Stimulated activated CD8-positive, alpha-beta memory T cell treated with anti-CD3 and anti-CD28 coated beads, Interleukin-4, amount 100 ng/mL, for 1 hour (primary cell): ENCODE measurements at places on chromosomes 6 and 20.

DNA sequence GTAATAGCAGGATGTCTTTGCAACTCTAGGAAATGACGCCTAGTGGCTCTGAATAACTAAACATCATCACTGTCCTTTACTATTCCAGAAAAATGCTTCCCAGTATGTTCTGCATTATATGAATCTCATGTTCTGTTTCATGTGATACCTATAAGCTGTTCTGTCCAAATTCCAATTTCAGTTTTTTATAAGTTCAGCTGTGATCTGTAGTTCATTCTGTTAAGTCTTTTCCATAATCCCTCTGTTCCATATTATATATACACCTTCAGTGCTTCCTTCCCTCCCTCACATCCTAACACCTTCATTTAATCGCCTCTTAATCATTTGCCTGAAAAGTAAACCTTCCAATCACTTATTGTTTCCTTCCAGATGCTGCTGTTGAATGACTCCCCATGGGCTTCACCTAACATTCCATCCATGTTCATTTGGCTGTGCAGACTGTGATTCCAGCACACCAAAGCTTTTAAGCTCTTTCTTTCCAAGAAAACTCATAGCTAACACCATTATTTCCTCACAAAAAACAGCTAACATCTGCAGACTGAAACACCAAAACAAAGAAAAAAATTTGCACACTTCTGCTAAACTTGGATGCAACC, 18.6 kb downstream of the HMGCLL1 start:
- no peak for DNase-seq

- DNase-seq, result no peak
These were observed 33.2 kb upstream of the TAF8 start for GRCh38 chr6:42017021-42017643.

DNA sequence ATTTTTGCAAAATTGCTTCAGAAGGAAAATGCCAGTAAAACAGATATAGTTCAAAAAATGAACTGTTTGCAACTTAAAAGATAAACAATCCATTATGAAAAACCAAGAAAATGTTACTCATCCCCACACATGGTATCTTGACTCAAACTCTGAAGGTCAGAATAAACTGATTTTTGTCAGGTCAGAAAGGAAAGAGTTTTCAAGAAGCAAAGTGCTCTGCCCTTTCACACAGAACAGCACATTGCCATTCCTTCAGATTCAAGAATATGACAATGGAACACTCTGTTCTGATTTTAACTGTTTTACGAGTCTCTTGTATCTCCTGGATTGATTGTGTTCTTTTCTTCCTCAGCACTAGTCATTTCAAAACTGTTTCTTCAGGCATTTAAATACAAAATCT, 33.8 kb upstream of the NT5E start:
- no peak for DNase-seq

DNA sequence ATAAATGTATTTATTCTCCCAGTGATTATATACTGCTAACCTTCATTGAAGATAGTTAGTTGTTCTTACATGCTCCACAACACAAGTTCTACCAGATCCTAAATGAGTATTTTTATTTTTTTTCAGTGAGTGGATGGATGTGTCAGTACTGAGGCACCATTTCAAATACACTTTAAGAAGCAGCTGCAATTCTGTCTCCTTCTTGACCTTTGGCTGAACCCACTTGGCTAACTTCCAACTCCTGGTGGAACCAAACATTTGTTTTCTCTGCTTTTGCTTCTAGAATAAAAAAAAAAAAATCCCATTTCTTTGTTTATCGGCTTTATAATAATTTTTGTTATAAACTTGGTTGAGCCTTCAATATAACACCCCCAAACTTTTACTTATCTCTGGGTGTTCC, 458.3 kb upstream of the MAP3K7 start:
- no peak for DNase-seq

DNA sequence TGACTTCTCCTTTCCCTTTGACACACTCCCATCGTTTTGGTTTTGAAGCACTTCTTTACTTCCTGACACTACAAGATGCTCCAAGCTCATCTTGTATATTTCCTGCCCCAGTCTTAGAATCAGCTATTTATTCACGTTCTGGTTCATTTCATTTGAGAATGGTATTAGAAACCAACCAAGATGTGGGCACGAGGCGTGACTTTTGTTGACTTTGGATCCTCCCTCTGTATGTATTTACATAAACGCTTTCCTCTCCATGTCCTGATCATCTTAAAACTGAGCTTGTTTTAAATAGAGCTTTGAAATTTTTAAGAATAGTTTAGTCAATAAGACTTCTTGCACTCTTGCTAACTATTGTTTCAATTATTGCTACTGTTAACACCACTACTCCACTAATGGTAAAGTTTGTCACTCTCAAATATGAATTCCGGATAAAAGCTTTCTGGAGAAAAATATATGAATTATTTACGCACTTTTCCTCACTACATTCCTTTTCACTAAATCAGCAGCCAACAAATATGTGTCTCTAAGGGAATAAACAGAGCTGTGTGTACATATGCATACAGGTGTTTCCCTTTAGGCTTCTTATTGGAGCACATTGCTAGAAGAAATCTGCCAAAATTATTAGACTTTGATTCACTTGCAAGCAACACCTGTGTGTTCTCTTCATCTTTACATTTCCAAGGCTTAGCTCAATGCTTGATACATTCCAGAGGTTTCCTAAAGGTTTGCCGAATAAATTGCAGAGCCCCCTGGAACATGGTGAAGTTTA, 77.3 kb upstream of the TMEM244 start:
- no peak for DNase-seq

GRCh38 chr6:39446909-39447308, 124.4 kb upstream of the KCNK16 start:
- DNase-seq, result no peak

DNA sequence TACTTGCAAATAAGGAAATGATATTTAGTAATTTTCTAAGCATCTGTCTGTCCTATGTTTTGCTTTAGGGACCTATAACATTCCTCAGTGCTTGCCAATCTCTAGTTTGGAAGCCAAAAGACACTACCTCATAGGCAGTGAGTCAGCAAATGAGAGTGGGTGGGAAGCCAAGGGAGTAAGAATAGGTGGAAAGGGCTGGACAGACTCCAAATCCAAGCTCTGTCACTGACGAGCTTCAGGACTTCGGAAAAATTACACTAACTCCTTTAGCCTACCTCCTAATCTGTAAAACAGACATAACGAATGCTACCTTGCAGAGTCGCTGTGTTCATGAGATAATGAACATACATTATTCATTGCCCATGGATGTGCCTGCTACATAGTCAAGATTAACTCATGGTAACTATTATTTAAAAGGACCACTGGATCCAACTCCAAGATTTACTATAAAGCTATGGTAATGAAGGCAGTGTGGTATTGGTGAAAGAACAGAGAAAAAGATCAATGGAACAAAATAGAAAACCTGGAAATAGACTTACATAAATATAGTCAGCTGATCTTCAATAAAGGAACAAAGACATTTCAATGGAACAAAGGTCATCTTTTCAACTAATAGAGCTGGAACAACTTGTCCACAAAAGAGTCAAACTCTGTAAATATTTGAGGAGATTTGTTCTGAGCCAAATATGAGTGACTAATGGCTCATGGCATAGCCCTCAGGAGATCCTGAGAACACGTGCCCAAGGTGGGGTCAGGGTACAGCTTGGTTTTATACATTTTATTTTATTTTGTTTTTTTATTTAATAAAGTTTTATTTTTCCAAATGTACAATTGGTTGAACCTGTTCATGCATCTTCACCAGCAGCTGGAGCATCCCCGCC, 64.1 kb downstream of the FAM50B start:
- no peak for DNase-seq

DNA sequence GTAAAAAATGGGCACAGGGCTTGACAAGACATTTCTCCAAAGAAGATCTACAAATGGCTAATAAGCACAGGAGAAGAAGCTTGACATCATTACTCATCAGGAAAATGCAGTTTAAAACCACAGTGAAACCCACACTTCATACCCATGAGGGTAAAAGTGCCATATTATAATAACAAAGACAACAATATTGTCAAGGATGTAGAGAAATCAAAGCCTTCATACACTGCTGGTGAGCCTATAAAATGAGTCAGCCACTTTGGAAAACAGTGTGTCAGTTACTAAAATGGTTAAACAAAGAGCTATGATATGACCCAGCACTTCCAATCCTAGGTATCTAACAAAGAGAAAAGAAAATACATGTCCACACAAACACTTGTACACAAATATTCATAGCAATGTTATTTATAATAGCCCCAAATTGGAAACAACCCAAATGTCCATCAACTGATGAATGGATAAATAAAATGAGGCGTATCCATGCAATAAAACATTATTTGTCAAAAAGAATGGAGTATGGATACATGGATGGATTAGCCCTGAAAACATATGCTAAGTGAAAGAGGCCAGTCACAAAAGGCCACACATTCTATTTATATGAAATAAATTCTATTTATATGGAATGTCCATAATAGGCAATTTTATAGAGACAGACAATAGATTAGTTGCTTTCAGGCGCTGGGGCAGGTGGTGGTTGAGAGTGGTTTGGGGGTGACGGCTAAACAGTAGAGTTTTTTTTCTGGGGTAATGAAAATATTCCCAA, 11.5 kb upstream of the IL20RA start:
- no peak for DNase-seq

DNA sequence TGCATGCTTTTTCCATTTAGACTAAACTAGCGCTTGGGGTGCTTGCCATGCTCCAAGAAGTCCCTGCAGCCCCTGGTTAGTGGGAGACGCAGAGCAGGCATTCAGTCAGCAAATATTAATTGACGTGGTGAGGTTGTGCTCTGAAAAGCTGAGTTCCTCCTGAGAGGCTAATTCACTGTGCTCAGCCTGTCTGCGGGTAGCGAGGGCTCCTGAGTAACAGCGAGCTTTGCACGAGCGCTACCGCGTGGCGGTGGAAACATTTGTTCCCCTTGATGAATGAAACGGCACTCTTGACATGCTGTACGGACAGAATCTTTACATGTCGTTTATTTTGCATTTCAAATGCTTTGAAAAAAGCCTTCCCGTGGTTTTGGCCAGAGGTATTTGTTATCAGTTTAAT, 170.6 kb upstream of the AGPAT4 start:
- no peak for DNase-seq

GRCh38 chr6:141401851-141402250, 730.9 kb upstream of the GJE1 start:
- DNase-seq, result no peak

DNA sequence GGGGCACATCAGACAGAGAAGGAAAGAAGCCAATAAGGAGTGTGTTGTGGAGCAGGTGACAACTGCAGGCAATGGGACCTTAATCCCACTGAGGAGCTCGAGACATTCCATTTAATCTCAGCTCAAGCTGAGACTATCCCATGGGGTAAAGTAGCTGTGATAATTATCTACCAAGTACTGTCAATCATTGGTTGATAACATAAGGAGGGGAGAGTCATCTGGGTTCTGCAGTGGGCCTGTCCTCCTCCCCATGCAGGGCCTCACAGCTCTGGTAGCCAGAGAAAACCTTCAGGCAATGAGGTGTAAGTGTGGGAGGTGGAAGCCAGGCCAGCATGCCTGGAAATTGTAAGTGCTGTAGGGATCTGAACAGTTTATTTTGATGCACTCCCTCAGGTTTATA, 375.0 kb upstream of the ARID1B start:
- DNase-seq, result no peak

DNA sequence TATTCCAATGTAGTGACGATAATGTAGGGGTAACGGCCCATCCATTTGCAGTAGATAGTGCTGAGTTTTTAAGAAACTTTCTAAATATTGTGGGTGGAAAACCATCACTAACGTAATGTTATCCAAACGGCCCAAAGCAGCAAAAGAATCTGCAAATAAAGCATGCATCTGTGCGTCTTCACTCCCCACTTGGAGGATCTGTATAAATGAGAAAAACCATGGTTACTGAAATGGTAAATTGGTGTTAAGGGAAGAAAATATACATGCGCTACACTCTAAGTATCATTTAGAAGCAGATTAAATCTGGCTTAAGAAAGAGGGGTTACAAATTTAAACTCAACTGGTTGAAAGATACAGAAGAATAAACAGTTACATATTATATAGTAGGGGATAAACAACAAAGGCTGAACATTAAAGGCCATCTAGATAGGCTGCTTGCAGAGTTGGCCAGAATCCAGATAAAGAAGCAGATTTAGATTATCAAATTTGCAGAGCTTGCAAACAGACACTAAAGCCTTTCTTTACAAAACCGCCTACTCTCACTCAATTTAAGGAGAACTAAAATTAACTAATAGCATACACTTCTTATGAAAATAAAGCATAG, 93.3 kb downstream of the SESN1 start:
- DNase-seq, result no peak

DNA sequence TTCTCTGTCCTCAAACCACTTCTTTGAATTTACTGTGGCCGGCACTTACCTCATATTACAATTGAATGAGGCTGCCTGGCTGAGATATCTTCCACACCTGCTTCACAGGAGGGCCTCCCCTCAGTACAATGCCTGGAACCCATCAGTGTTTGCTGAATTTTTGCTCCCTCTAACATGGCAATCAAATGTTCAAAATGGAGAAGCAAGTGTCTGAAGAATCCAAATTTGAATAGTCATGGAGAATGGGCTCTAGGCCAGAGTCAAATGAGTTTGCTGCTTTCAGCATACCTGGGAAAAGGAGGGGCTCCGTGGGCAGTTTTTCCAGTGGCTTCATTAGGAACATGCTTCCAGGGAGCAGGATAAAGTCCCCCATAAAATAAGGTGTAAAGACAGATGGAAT, 564.8 kb downstream of the UTRN start:
- no peak for DNase-seq

GRCh38 chr20:41786158-41786557, 168.0 kb upstream of the CHD6 start:
- no peak for DNase-seq

GRCh38 chr6:63022631-63023030, 188.6 kb upstream of the FKBP1C start:
- DNase-seq, result no peak

DNA sequence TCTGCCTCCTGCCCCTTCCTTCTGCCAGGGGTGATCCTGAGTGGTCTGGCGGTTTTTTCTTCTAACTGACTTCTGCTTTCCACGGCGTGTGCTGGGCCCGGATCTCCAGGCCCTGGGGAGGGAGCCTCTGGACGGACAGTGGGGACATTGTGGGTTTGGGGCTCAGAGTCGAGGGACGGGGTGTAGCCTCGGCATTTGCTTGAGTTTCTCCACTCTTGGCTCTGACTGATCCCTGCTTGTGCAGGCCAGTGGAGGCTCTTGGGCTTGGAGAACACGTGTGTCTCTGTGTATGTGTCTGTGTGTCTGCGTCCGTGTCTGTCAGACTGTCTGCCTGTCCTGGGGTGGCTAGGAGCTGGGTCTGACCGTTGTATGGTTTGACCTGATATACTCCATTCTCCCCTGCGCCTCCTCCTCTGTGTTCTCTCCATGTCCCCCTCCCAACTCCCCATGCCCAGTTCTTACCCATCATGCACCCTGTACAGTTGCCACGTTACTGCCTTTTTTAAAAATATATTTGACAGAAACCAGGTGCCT, 10.2 kb downstream of the SLC29A1 start:
- DNase-seq, result no peak

- DNase-seq, result no peak
These were observed 108.2 kb upstream of the SALL4 start for GRCh38 chr20:51910321-51911050.

DNA sequence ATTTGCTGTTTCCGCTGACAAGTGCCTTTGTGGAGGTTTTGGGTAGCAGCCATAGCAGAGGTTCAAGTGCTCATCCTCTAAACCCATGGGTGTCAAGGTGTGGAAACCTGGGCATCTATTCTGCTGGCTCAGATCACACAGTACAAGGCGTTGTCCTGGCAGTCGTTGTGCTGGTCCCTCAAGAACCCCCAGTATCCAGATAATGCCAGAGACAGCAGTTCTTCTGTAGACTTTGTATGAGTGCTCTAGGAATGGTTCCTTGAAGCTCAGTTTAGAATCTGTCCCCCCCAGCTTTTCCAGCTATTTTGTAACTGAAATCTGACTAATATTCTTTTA, 655.7 kb upstream of the MAP3K7 start:
- DNase-seq, result no peak

GRCh38 chr20:54345301-54345724, 130.1 kb upstream of the DOK5 start:
- DNase-seq, result no peak
